ENCODE measurements at places on chromosomes 16 and 17.

DNA sequence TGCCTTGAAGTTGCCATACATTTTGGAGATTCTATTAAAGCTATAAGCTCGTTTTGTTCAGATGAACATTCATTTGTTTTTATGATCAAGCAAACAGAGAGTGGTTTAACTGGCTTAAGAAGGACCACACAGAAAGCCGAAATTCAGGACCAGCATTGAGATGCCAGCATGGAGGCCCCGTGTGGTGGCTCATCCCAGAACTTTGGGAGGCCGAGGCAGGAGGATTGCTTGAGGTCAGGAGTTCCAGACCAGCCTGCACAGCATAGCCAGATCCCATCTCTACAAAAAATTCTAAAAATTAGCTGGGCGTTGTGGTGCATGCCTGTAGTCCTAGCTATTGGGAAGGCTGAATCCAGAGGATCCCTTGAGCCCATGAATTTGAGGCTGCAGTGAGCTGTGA lies 45.9 kb upstream of the KIFC3 start:
- no peaks in the 10 kb centered on the region for H3K36me3 ChIP-seq
- DNase-seq, result no peak
- peak overlapping the region; percentile 14 for H3K27ac ChIP-seq
- H3K4me3 ChIP-seq, result no peak overlapping the region
- H3K4me1 ChIP-seq, result peaks cover 44% of the 10 kb centered on the region

GRCh38 chr16:71352963-71353460 lies 5.5 kb upstream of the CALB2 start:
- no peak overlapping the region for H3K4me3 ChIP-seq
- DNase-seq, result peak; percentile 17
- peaks cover 3% of the 10 kb centered on the region for H3K27me3 ChIP-seq
- H3K27ac ChIP-seq, result no peak overlapping the region
- H3K36me3 ChIP-seq, result no peaks in the 10 kb centered on the region
- no peaks in the 10 kb centered on the region for H3K4me1 ChIP-seq

- no peak for DNase-seq
- H3K36me3 ChIP-seq, result peaks cover 5% of the 10 kb centered on the region
- peak overlapping the region; percentile 98 for H3K27ac ChIP-seq
- H3K4me1 ChIP-seq, result peaks cover 90% of the 10 kb centered on the region
- H3K27me3 ChIP-seq, result no peaks in the 10 kb centered on the region
- peak overlapping the region; percentile 10 for H3K4me3 ChIP-seq
These were observed 30.7 kb upstream of the GSE1 start for GRCh38 chr16:85582229-85582991.

- H3K27ac ChIP-seq, result no peak overlapping the region
- no peak for DNase-seq
These were observed 253.4 kb upstream of the RPL38 start for GRCh38 chr17:73949903-73950592.

- no peak overlapping the region for H3K27ac ChIP-seq
- H3K4me1 ChIP-seq, result peaks cover 3% of the 10 kb centered on the region
- no peak overlapping the region for H3K4me3 ChIP-seq
- peaks cover 4% of the 10 kb centered on the region for H3K27me3 ChIP-seq
These were observed 75.9 kb downstream of the CES1 start for GRCh38 chr16:55756963-55757362.

All from osteocyte (in vitro differentiated cells).